HT-29 (cell line): ENCODE measurements at places on chromosomes 11 and 22. TPM values are rescaled to one million over a fixed set of nuclear protein-coding genes. Genes with fewer than 3 reads are reported as not detected.

- DNase-seq, result no peak
These were observed 86.9 kb upstream of the PARVA start for GRCh38 chr11:12290477-12290922.

DNA sequence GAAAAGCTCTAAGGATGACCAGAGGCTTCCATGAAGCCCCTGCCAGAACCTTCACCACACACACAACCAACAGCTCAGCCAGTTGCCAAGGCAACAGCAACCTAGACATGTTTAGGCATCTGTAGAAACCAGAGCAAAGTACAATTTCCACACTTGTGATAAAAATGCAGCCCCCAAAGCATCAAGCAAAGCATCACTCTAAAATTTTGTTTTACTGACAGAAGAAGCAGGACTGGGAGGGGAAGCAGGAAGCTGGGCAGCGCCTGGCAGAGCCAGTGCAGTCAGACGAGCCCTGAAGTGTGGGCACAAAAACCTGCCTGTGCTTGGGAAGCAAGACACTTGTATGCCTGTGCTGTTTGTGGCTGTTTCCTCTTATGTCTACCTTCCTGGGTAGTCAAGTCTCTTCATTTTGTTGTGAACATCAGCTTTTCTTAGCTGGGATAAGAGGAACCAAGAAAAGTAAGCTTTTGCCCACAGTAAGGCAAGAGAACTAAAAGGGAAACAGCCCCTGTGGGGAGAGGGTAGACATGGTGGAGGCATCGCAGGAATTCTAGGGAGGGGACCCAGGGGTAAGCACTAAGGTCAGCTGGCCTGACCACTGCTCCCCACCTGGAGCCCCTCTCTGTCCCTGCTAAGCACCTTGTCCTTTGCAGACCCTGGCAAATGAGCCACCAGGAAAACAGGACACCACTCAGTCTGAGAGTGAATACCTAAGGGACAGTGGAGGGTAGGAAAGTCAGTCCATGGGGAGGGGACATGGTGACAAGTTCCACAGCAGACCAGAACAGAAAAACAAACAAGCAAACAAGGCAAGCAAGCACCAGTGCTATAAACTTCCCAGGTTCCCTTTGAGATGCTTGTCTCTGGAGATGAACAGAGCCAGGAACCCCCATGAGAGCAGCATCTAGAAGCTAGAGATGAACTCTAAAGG is 13.4 kb downstream of the PACSIN2 start:
- DNase-seq, result no peak

RBMXL2 gene
- total RNA-seq, result 0.05 TPM in 1 of 2 replicates, not detected in the other

SRSF8 gene
- total RNA-seq, result 20.2 and 22.4 TPM in 2 replicates

CBLIF gene
- not detected in 2 replicates for total RNA-seq

DNA sequence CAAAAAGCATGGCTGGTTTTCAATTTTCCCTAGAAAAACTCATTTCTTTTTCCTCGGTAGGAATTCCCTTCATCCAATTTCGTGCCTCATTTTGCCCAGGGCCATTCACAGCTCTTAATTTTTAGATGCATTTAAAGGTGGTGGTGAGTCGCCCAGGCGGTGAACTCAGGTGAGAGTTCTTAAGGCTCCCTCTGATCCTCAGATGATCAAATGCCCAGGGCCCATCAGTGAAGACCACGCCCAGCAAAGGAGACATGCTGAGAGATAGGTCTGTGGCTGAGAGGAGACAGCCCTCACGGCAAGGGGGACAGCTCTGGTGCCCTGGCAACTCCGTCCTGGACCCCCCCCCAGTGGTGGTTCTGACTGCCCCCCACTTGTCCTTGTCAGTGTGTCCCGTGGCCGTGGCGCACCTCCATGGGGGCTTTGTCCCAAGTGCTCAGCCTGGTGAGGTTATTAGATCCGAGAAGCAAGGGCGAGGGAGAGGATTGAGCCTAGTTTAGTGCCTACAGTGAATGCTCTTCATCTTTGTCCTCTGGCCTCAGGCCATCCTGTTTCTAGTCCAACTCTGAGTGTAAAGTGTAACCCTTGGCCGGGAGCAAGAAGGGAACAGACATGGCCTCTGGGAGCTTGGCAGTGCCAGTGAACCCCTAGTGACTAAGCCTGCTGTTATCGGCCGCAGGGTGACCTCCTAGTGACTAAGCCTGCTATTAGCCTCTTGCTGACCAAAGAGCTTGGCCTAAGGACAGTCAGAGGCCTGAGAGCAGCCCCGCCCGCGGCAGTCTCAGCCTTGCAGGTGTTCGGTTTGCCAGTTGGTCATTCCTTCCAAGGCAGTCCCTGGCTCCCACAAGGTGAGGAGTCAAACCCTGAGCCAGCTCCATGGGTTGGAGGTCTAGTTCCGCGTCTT is 83.5 kb downstream of the CTTN start:
- peak; percentile 83 for DNase-seq

RELT gene
- 20.9 and 21.5 TPM in 2 replicates for total RNA-seq

GRCh38 chr11:6611963-6612212 is 128 bp downstream of the TAF10 start:
- DNase-seq, result no peak

- peak; percentile 90 for DNase-seq
These were observed 315.3 kb downstream of the TMEM135 start for GRCh38 chr11:87352759-87353707.
